ENCODE measurements at places on chromosomes 1 and 21. TPM values are rescaled to one million over a fixed set of nuclear protein-coding genes. Genes with fewer than 3 reads are reported as not detected.

The PYCR2 gene
- 69.2 TPM for polyA plus RNA-seq

The CATSPERE gene
- 0.46 TPM for polyA plus RNA-seq

The IL20 gene
- polyA plus RNA-seq = not detected

The TNFRSF9 gene
- polyA plus RNA-seq = 0.27 TPM

The LEFTY1 gene
- polyA plus RNA-seq = 57.6 TPM

The SLFNL1 gene
- 0.89 TPM for polyA plus RNA-seq

The TMOD4 gene
- polyA plus RNA-seq = not detected

The IL22RA1 gene
- polyA plus RNA-seq = 68.8 TPM

The GCSAML gene
- polyA plus RNA-seq = not detected

The SLC16A4 gene
- 0.52 TPM for polyA plus RNA-seq
